NCI-H748 treated with DMSO at 0.1 percent for 48 hours (cell line): ENCODE measurements at places on chromosomes 16 and 17.

DNA sequence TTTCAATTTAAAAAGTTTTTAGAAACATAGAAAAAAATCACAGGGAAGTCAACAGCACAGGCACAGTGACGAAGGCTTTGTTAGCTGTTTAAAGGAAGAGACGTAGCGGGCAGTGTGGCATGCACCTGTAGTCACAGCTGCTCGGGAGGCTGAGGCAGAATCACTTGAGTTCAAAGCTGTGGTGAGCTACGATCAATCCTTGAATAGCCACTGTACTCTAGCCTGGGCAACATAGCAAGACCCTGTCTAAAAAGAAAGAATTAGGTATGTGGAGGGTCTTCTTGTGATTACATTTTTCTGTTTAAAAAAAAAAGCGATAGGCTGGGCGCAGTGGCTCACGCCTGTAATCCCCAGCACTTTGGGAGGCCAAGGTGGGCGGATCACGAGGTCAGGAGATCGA, 50.1 kb downstream of the FOXK2 start:
- no peak for DNase-seq

GRCh38 chr17:74779501-74779900, 3.4 kb upstream of the NAT9 start:
- no peak for DNase-seq

DNA sequence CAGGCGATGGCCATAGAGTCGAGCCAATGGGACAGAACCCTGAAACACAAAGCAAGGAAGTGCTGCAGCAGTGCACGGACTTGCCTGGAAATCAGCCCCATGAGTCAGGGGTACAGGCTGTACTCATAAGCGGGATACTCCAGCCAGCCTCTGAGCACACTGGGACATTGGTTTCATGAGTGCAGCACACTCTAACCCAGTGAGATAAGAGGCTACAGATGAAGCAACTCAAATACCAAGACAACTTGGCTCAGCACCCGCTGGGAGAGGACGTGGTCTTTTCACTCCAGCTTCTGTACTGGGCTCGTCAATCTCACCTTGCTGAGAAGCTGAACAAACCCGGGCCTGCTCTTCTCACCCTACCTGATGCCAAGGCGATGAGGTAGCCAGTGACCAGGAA, 98.2 kb downstream of the AXIN2 start:
- DNase-seq, result no peak

- no peak for DNase-seq
These were observed 36.7 kb downstream of the TMEM238L start for GRCh38 chr17:10767232-10767631.

GRCh38 chr16:49839017-49839825, 16.7 kb downstream of the ZNF423 start:
- DNase-seq, result no peak

DNA sequence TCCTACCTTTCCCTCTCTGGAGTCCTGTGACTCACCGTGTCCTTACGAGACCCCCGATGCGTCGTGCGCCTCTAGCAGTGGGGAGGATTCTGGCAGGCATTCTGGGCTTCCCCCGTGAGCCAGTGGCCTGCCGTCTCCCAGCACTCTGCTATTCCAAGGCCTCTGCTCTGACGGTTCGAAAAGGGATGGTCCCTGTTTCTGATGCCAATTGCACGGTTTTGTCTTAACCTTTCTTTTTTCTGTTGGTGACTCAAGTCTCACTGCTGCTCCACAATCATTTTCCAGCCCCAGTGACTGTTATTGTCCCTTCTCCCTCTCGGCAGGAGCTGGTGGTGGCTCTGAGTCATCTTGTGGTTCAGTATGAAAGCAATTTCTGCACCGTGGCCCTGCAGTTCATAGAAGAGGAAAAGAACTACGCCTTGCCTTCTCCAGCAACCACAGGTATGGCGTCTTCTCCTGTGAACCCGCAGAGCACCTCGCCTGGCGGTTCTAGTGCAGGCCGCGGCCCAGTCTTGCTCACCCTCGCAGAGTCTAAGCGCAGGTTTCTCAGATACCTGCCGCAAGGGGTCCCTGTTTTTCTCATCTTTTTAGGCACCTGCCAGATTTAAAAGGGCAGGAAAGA, 100.1 kb upstream of the CHMP6 start:
- DNase-seq, result no peak

DNA sequence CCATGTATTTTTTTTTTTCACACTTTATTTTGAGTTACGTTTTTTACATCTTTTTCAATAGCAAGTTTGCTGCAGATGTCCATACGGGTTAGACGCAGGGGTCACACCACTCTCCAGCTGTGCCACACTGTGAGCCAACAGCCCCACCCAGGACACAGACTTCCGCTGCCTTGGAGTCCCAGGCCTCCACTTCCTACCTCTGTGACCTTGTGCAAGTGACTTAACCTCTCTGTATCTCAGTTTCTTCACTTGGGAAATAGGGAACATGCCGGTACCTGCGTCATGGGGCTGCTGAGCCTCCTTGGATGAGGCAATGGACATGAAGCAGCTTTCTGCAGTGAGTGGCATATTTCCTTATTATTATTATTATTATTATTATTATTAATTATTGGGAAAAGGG, 3.3 kb upstream of the PITPNA start:
- no peak for DNase-seq

GRCh38 chr17:71304498-71305158, 816.2 kb upstream of the SOX9 start:
- DNase-seq, result no peak

- no peak for DNase-seq
These were observed 18.6 kb upstream of the CLTC start for GRCh38 chr17:59601130-59601529.

DNA sequence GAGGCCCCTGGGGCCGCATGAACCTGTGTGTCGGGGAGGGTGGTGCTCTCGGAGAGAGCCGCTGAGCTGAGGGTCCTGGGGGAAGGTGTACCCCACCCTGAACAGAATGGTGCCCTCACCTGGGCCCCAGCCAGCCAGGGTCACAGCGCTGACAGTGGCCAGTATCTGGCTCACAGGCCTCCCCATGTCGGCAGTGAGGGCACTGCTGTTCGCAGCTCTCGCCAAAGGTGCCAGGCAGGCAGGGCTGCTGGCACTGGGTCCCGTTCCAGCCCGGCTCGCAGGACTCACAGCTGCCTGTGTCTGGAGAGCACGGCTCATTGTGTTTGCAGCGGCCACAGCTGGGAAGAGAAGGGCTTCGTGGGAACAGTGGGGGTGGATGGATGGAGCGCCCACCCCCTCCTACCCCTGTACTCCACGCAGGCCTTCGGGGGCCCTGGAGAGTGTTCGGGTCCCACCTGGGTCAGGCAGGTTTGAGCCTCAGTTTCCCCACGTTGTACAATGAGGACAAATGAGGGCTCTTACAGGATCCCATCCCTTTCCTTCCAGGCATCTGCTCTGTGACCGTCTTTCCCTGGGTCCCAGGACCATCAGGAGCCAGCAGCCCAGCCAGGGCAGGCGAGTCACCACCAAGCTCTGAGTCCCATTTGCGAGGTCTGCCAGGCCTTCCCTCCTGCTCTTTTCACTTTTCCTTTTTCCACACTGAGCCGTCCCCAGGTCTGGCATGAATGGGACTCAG, 5.0 kb downstream of the SCARF1 start:
- DNase-seq, result no peak

- no peak for DNase-seq
These were observed 107.8 kb downstream of the MSI2 start for GRCh38 chr17:57363998-57364643.

DNA sequence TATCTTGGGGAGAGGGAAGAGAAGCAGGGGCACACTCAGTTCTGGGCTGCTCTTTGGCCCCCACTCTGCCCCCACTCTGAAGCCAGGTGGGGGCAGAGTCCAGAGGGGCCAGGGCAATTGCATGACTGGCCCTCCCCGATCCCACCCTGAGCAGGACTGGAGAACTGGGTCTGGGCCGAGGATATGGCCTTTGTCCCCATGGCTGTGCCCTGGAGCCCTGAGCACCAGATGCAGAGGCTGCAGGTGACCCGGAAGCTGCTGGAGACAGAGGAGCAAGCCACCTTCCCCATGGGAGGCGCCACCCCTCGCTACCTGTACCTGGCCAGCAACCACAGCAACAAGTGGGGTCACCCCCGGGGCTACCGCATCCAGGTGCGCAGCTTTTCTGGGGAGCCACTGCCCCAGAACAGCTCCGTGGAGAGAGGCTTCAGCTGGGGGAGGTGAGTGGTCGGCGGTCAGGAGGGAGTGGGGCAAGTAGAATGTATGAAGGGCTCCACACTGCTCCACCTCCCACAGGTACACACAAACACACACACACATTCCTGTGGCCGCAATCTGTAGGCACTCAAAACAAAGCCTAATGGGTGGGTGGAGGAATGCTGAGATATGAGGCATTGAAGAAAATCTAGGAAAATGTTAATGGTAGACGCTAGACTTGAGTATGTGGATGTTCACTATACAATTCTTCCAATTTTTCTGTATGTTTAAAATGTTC, 21.4 kb downstream of the AOC3 start:
- DNase-seq, result no peak

DNA sequence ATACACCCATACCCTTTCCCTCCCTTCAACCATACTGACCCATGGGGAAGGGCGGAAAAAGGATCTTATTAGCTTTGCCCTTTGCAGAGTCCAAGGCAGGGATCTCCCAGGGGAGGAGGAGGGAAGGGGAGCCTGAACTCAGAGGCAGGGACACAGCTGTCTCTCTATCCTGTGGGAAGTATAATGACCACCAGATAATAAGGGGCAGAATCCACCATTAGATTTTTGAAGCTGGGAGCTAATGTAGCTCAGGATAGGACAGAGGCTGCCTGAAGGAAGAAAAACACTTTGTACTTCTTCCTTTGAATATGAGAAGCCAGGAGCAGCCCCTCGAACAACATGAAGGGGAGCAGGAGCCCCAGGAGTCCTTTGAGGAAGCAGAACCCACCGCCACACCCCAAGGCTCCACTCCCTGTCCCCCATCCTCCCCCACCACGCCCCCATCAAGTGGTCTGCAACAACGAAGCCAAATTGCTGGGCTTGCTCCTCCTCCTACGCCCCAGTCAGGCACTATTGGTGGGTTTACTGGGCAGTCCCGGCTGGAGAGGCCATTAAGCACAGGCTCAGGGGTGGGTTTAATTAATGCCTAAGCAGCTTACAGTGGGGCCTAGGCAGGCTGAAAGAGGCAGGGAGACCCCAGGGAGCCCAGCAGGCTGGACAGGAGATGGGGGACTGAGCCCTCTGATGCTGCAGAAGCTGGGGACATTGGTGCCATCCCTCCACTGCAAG, 5.3 kb downstream of the MPP2 start:
- DNase-seq, result no peak

DNA sequence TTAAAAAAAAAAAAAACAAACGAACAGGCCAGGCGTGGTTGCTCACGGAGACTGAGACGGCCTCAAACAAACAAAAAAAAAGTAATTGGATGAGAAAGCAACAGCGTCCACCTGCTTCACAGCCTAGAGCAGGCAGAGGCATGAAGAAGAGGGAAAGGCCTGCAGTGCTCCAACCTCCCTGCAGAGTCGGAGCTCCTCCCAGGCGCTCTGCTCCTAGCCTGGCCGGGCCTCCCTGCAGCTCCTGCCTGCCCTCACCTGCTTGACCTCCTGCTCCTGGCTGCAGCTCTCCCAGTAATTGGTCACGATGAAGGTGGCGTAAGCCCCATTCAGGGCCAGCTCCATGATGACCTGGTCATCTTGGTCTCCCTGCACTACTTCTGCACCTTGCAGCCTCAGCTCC, 5.5 kb downstream of the NMRAL1 start:
- DNase-seq, result no peak

GRCh38 chr16:58863042-58863441, 128.9 kb upstream of the GOT2 start:
- no peak for DNase-seq

GRCh38 chr16:66878067-66878466, 2.2 kb upstream of the PDP2 start:
- no peak for DNase-seq

GRCh38 chr17:17987187-17987896, 14.7 kb downstream of the DRC3 start:
- DNase-seq, result no peak

DNA sequence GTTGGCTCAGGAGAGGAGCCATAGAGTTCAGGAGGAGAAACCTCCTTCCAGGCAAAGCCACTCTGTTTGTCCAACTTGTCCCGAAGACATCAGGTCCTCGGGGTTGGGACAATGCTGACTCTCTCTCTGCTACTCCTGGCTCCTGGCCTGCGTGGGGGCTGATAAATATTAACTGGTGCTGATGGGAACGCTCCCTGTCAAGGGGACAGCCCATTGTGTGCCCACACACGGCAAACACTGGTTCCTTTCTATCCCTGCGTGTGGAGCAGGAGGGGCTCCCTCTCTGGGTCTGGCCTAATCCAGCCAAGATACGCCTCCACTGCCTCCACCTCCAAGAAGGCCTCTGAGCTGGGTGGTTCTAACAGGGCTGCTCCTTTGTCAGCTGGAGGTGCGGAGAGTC, 4.4 kb downstream of the KIF19 start:
- no peak for DNase-seq

GRCh38 chr16:84524346-84524920, 20.0 kb upstream of the MEAK7 start:
- no peak for DNase-seq

DNA sequence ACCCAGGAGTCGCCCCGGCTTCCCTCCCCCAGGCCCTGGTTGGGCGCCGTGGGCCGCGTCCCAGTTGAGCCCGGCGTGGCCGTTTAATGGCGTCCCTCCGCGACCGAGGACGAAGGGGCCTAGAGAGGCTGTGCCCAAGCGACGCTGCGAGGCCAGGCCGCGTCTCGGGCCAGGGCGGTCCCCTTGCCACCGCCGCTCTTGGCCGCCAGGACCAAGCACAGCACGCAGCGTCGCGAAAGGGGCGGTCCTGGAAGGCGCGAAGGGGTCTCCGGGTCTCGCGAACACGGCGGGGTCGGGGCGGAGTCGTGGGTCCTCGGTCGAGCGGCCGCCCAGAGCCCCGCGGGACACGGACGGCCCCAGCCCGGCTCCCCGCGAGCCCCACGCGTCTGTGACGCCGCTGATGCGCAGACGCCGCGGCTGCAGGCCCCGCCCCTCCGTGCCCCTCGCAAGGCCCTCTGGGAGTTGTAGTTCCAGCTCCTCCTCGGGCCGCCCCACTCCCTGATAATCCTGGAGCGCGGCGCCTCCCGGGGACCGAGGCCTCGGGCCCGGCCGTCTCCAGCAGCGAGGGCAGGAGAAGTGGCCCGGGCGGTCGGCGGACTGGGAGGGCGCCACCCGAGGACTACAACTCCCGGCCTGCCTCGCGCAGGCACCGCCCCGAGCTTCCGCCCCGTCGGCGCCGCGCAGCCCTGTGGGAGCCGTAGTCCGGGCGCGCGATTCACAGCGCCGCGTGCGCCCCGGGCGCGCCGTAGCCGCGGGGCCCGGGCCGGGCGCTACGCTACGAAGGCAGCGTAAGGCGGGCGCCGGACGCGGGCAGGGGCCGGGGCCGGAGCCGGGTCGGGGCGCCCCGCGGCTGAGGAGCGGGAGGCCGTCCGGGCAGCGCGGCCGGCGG, at the start of gene CAPN15:
Gene CAPN15 (plus strand): TSS at position 698 of the 889 bp plus-strand sequence. CDS start 19,127 bp downstream, outside the sequence.
- peak; percentile 45 for DNase-seq

DNA sequence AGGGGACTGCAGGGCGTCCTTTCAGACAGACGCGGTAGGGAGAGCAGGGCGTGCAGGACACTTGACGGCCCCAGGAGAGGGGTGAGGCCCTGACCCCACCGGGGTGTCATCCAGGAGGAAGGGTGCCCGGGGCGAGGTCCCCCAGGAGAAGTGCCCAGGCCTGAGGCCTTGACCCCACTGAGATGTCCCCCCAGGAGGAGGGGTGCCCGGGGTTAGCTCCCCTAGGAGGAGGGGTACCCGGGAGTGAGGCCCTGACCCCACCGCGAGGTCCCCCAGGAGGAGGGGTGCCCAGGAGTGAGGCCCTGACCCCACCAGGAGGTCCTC, 27.2 kb upstream of the METRNL start:
- DNase-seq, result no peak

GRCh38 chr17:28977659-28978355, 26.5 kb upstream of the PHF12 start:
- DNase-seq, result no peak

- no peak for DNase-seq
These were observed 49.7 kb downstream of the TUBD1 start for GRCh38 chr17:59842901-59843652.
